Uterus (tissue), 4 donors: ENCODE measurements at places on chromosomes 7 and 10. TPM values are rescaled to one million over a fixed set of nuclear protein-coding genes. Genes with fewer than 3 reads are reported as not detected.

DNA sequence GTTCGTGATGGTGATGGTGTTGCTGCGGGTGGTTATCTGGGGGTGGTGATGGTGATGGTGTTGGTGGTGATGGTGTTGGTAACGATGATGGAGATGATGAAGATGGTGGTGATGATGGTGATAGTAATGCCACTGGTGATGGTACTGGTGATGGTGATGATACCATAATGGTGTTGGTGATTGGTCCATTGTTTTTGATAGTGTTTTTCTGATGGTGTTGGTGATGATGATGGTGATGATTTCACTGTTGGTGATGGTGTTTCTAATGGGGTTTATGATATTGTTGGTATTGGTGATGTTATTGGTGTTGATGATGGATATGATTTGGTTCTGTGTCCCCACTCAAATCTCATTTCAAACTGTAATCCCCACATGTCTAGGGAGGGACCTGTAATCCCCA is 51.7 kb upstream of the PITRM1 start:
- no peak for DNase-seq

The C10orf62 gene
- not detected for total RNA-seq

The HGF gene
- total RNA-seq = 3.6 TPM

GRCh38 chr10:24214762-24215161 is 5.8 kb downstream of the KIAA1217 start:
- DNase-seq = no peak

GRCh38 chr7:517774-518629 is 1.6 kb downstream of the PDGFA start:
- DNase-seq = peak; percentile 67

The ACTR3C gene
- total RNA-seq = 8.6 TPM

DNA sequence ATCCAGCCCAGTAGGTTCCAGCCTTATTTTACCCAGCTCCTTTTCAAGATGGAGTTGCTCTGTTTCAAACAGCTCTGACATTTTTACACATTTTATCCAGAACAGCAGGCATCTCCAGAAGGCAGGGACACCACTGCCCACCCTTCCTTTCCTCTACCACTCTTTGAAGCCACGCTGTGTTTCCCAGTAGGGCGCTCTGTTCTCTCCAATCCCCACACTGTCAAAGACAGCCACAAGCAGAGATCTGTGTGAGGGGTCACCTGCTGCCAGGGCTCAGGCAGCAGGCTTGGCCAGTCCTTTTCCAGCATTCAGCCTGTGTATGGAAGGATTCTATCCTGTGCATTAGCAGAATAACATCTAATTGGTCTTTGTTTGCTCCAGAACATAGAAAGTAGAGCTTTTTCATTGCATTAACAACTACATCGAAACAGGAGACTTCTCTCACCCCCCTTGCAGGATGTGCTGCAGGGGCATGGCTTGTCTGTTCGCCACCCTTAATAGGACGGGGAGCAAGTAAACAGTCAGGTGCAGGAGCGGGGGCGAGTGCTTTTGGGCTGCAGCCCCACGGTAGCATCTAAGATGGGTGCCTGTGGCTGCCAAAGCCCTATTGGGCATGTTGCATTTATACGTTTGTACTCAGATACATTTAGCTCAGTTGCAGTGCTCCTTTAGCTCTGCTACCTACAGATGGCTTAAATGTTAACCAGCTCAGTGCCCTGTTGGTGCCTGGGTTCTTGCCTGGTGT is 326.1 kb downstream of the GALNT17 start:
- no peak for DNase-seq

- DNase-seq = no peak
These were observed 76.4 kb downstream of the CARD11 start for GRCh38 chr7:2967253-2967652.
